Suppressor macrophage (primary cell): ENCODE measurements at places on chromosomes 5 and 9.

GRCh38 chr5:62271370-62271769 lies 34.6 kb upstream of the KIF2A start:
- no peak for DNase-seq

DNA sequence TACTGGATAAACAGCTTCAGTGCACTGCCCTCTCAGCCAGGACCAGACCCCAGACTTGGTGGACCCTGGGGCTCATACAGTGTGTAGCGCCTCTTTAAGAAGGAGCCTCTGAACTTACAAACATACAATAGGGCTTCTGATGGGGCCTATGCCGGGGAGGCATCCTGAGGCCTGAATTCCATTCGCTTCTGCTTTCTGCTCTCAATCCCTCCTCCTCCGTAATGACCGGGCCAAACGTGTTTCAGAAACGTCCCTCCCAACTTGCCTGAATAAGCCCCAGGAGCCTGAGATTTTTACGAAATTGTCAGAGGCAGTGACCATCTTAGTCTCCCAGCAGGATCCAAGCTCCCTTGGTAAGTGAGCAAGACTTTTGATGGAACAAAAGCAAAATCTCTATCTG lies 128.1 kb upstream of the BOD1 start:
- DNase-seq, result no peak

DNA sequence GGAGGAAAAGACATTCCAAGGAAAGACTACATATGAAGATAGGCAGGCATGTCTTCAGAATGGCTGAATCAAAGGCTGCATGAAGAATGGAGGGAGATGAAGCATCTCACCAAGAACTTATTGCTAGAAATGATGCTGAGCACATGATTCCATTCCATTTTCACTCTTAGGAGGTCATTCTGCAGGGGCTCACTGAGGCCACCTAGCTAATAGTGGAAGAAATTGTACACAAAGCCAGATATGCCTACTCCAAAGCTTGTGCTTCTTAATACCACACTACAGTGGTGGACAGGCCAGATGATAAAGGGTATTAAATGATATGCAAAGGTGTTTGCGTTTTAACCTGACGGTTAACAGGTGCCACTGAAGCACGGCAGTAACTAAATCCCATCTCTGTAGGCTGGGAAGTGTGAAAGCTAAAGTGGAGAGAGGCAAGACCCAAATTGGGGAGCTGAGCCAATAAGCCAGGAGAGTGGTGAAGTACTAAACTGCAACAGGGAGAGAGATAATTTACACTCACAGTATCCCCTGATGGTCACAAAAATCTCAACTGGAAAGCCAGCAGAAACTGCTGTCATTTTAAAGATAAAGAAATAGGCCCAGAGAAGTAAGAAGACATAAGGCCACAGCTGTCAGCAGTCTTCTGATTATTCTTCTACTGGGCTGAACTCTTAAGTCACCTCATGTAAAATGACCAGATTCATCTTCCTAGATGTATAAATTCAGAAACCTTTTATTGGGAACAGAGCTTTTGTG lies 14.6 kb downstream of the NDUFA8 start:
- peak; percentile 7 for DNase-seq

GRCh38 chr5:157197086-157197485 lies 16.4 kb downstream of the ITK start:
- DNase-seq, result no peak

- peak; percentile 93 for DNase-seq
Observed at GRCh38 chr9:93133681-93134014, 403 bp downstream of the NINJ1 start.
